ENCODE measurements at places on chromosomes 11 and 22. TPM values are rescaled to one million over a fixed set of nuclear protein-coding genes. Genes with fewer than 3 reads are reported as not detected.

DNA sequence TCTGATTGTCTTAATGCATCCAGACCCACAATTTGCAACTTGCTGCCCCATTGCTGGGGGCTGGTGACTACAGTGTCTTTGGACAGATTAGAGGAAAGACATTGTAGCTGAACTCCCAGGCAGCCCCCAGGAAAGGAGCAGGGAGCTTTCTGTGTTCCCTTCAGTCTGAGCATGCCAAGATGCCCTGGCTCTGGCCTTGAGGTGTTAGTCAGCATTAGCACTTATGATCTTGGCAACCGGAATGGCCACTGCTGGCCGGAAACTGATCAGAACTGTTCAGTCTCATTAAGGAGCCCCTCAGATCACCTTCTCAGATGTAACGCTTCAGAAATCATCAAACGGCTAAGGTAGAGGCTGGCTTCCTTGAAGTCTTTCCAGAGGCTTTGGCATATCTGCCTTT, 195.2 kb downstream of the NAV2 start:
- no peak for DNase-seq

DNA sequence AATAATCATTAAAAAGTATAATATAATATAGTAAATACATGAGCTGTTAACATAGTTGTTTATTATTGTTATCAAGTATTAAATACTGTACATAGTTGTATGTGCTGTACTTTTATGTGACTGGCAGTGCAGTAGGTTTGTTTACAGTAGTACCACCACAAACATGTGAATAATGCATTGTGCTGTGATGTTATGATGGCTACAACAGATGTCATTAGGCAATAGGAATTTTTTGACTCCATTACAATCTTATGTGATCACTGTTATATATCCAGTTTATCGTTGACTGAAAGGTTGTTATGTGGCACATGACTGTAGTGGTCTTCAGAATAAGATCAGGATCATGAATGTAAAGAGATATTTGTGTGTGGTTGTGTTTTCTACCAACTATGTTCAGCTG, 577.8 kb downstream of the JRKL start:
- DNase-seq: no peak

- DNase-seq: peak; percentile 89
These were observed at the start of gene TAGLN for GRCh38 chr11:117199053-117199915. Gene TAGLN, plus strand, starts transcription at chr11:117199370. Its CDS starts 3,644 bp downstream, at chr11:117203014.

DNA sequence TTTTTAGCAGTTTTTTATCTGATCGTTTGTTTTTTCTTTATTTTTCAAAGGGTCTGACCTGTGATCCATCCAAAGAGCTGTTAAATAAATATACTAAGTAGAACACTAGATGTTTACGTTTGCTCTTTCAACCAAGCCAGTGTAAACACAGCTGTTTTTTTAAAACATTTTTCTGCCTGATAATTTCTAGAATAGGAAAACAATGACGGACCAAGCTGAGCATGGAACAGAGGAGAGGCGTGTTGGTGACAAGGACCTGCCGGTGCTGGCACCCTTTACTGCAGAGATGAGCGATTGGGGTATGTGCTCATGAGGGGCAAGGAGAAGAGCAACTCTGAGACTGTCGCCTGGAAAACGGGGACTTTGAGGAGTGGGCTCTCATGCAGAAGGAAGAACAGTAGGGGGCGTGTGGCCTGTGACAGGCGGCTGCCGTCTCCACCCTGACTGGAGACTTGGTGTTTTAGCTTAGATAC, 28.6 kb upstream of the PANX2 start:
- peak; percentile 56 for DNase-seq

DNA sequence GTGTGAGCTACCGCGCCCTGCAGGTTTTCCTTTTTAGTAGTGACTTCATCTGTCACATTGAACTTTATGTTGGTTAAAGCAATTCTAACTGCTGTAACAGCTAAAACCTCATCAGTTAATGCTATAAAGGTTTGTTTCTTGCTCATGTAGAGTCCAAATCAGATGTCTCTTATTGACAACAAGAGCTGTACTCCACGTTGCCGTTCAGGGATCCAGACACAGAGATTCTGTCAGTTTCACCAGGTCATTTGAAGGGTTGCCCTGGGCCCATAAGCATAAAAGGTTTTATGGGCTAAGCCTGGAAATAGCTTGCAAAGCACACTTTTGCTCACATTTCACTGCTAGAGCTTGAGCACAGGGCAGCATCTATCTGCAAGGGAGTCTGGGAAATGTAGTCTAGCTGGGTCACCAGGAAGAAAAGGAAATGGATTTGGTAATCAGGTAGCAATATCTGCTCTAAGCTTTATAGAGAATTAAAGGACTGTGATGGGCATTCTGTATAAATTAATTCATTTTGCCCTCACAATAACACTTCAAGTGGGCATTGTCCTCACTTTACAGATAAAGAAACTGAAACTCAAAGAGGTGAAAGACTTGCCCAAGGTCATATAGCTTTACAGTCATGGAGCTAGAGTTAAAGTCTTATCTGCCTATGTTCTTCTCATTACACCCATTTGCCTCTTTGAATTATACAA, 25.2 kb upstream of the PTPRJ start:
- DNase-seq: no peak

- DNase-seq: peak; percentile 14
These were observed 29.5 kb upstream of the LMO1 start for GRCh38 chr11:8293171-8293570.

GRCh38 chr11:947744-948143, 22.1 kb downstream of the AP2A2 start:
- no peak for DNase-seq

GRCh38 chr11:18798799-18799469, 7.3 kb upstream of the PTPN5 start:
- DNase-seq: no peak

GRCh38 chr11:92886243-92886905, 83.1 kb upstream of the MTNR1B start:
- DNase-seq: no peak

DNA sequence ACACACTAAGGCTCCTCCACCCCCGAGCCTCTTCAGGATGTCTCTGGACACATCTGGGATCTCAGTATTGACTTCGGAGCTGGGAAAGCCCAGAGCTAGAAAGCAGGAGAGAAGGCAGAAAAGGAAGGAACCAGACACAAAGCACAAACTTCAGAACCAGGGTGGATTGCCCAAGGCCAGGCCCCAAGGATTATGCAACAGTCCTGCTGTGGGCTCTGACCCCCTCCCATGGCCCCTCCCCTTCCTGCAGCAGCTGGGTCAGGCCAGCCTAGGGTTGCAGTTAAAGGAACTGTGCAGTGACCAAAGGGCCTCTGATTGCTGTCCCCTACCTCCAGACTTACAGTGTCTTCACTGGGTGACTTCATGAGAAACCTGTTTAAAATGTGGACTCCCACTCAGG, 5.3 kb downstream of the KCNE3 start:
- no peak for DNase-seq

GRCh38 chr11:129640671-129641070, 175.0 kb upstream of the TMEM45B start:
- no peak for DNase-seq

DNA sequence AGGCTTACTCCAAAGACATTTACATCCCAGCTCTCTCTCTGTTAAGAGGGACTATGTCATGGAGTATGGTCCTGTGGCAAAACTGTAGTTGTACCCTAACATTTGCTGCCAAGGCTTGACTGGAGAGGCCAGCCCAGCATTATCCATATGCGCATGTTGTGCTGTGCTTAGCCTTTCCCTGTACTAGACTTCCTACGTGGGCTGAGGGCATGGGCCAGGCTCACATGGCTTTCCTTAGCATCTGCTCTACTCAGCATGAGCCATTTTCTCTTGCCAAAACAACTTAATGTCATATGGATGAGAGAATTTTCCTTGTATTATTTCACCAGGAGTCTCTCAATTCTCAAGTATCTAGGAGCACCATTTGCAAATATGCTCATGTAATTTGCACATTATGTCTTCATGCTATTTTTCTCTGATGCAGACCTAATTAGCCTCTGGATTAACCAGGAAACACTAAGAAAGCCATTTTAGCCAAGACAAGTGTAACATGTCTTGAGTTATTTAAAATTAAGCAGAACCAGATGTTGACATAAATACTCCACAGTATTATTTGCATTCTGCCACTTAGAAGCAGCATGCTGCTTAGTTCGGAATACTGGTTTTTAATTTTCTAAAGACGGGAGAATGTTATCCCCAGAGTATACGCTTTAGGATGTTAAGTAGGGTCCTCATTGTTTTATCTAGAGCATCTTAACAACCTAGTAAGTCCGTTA, 71.7 kb upstream of the FAR1 start:
- no peak for DNase-seq

GRCh38 chr22:41979423-41980250, 10.4 kb downstream of the SEPTIN3 start:
- no peak for DNase-seq

GRCh38 chr22:37285937-37286336, 3.6 kb downstream of the CYTH4 start:
- DNase-seq: no peak

GRCh38 chr11:69472541-69473275, 8.8 kb upstream of the LINC01488 start:
- no peak for DNase-seq

GRCh38 chr11:17544181-17544622, at the start of gene USH1C:
Gene USH1C, minus strand, starts transcription at chr11:17544416. Its CDS starts 109 bp downstream, at chr11:17544307.
- DNase-seq: peak; percentile 85

DNA sequence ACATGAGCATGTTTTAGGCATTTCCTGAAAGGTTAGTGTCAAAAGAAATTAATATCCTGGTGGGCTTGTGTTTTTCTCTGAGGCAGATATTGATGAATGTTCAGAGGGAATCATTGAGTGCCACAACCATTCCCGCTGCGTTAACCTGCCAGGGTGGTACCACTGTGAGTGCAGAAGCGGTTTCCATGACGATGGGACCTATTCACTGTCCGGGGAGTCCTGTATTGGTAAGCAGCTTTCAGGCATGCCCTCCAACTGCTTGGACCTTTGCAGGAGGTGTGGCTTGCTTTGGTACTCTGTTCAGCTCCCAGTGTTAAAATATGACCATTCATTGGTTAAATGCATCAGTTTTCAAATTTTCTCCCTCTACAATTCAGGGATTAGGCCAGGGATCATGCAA, 658.6 kb upstream of the ANO5 start:
- no peak for DNase-seq

- no peak for DNase-seq
These were observed 85.2 kb downstream of the CCDC34 start for GRCh38 chr11:27277843-27278242.

DNA sequence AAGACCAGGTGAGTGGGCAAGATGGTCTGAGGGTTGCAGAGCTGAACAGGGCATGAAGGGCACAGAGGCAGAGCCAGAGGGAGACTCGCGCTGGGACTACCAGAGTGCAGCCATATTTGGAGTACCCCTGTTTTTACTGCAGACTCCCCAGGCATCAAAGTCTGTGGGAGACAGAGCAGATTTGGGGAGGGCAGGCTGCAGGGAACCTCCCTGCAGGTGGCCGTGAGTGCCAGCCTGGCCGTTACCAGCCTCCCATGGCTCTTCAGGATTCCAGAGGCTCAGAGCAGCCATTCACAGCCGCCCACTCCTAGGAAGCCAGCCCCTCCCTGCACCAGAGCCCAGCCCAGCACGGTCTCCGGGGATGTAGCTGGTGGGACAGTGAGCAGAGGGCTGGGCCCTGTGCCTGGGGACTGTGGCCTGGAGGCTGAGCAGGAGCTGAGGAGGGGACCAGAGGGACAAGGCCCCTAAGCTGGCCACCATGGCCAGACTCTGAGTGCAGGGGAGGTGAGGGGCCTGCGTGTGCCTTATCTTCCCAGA, at the start of gene SEPTIN3:
SEPTIN3 (plus strand) TSS at position 334 of the 537 bp plus-strand sequence. CDS start 2,050 bp downstream, outside the sequence.
- DNase-seq: no peak

GRCh38 chr11:10164621-10165020, 129.4 kb downstream of the SBF2 start:
- no peak for DNase-seq

DNA sequence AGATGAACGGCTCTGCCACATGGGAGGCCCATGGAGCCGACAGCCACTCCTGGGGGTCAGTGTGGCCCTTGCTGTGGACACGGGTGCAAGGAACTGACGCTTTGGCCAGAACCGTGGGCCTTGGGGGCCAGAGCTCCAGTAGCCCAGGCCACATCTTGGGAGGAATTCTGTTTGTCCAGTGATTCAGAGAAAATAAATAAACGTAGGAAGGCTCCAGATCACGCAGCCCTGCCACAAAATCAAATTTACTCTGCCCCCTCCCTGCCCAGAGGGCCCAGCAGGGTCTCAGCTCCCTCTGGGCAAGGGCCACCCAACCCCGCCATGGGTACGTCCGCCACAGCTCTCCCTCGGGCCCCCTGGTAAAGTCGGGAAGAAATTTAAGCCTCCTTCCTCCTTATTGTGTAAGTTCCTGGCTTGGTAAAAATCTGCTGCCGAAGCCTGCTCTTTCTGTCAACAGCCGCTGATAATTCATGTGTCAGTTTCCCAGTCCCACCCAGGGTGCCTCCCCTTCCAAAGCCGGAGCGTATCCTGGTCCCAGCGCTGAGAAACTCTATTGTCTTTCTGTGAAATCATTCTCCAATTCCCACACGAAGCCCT, 6.9 kb upstream of the MUC5AC start:
- DNase-seq: no peak

- DNase-seq: no peak
These were observed 305.1 kb downstream of the CNTN5 start for GRCh38 chr11:99325847-99326246.

GRCh38 chr11:48081151-48082010, 101.0 kb downstream of the PTPRJ start:
- DNase-seq: no peak

The DLG2 gene
- 8.2 TPM for total RNA-seq

The SPON1 gene
- total RNA-seq: 0.22 TPM

The ACR gene
- not detected for total RNA-seq

The GUCY1A2 gene
- total RNA-seq: 0.55 TPM

The TEX12 gene
- 0.31 TPM for total RNA-seq

The SLC16A8 gene
- 1.1 TPM for total RNA-seq

The AASDHPPT gene
- total RNA-seq: 47.1 TPM

The OR51B2 gene
- total RNA-seq: not detected

The RFPL3 gene
- total RNA-seq: not detected

The OR5B21 gene
- total RNA-seq: not detected

The SCGB2A2 gene
- not detected for total RNA-seq

Measured in H9 (cell line).